ENCODE measurements at places on chromosomes 13 and 19.

DNA sequence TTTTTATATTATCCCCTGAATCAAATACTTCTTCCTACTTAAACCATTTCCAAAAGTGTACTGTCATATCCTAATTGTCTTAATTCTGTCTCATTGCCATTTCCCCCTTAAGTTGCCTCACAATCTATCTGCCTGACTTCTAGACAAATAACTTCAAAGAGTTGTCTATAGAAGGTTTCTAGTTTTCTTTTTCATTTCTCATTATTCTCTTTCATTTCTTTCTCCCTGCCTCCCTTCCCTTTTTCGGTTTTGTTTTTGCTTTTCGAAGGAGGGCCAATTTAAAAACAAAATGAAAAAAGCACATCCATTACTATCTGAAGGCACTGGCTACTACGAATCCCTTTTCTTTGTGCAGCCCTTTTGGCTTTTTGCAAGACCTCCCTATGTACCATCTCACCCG, 367.2 kb downstream of the DNAJC15 start:
- DNase-seq = no peak

GRCh38 chr19:17348700-17349099, 11.3 kb downstream of the GTPBP3 start:
- peak; percentile 57 for DNase-seq

- no peak for DNase-seq
Observed at GRCh38 chr13:80245162-80245733, 95.7 kb downstream of the SPRY2 start.

GRCh38 chr13:27120011-27120410, 51.6 kb downstream of the USP12 start:
- DNase-seq = no peak
